ENCODE measurements at places on chromosomes 16 and 17.

DNA sequence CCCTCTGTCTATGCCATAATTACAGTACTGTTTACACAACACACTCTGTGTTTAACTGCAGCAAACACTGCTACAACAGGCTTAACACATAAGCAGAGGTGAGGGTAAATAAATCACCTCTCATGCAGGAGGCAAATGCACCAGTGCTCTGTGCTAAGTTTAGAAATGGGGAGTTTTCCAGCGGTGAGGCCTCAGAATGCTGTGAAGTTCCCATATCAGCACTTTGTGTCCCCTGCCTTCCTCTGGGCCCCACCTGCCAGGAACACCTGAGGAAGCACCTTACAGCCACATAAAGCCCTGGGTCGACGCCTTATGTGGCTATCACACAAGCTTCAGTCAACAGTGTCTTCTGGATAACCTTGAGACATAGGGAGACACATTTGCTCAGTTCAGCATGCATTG, 304.5 kb downstream of the HAPSTR1 start:
- no peak for DNase-seq

GRCh38 chr17:13597723-13598347, 3.9 kb downstream of the HS3ST3A1 start:
- DNase-seq = no peak

- no peak for DNase-seq
Observed at GRCh38 chr17:63483038-63483437, 6.2 kb downstream of the ACE start.

- DNase-seq = peak; percentile 6
Observed at GRCh38 chr16:3431779-3432219, 11.5 kb downstream of the ZNF597 start.

GRCh38 chr17:76027159-76027839, at the start of gene EVPL:
Gene EVPL (minus strand): TSS chr17:76027306. CDS start chr17:76027198, 108 bp downstream.
- DNase-seq = no peak

- DNase-seq = no peak
Observed at GRCh38 chr16:29742683-29743275, 3.0 kb downstream of the C16orf54 start.

- no peak for DNase-seq
Observed at GRCh38 chr17:77085926-77086432, 54.8 kb upstream of the SEC14L1 start.

- peak; percentile 74 for DNase-seq
Observed at GRCh38 chr17:58344047-58344790, 7.8 kb downstream of the SUPT4H1 start.

GRCh38 chr16:1781758-1782407, 488 bp downstream of the SPSB3 start:
- DNase-seq = peak; percentile 23

DNA sequence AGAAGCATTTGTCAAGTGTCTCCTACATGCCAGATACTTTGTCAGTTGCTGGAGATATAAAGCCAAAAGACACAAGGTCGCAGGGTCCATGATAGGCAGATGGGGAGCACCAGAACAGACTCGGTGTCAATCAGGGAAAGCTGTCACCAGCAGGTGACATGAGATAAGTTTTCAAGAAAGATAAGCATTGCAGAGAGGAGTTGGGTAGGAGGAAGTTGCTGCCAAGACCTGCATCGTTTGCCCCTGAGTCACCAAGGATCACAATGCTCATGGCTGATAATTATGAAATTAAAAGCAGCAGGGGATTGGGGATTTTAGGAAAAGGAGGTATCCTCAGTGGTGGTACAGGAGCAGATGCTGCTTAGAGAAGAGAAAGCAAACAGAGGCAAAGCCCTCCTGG, 551.1 kb upstream of the CDH11 start:
- no peak for DNase-seq

DNA sequence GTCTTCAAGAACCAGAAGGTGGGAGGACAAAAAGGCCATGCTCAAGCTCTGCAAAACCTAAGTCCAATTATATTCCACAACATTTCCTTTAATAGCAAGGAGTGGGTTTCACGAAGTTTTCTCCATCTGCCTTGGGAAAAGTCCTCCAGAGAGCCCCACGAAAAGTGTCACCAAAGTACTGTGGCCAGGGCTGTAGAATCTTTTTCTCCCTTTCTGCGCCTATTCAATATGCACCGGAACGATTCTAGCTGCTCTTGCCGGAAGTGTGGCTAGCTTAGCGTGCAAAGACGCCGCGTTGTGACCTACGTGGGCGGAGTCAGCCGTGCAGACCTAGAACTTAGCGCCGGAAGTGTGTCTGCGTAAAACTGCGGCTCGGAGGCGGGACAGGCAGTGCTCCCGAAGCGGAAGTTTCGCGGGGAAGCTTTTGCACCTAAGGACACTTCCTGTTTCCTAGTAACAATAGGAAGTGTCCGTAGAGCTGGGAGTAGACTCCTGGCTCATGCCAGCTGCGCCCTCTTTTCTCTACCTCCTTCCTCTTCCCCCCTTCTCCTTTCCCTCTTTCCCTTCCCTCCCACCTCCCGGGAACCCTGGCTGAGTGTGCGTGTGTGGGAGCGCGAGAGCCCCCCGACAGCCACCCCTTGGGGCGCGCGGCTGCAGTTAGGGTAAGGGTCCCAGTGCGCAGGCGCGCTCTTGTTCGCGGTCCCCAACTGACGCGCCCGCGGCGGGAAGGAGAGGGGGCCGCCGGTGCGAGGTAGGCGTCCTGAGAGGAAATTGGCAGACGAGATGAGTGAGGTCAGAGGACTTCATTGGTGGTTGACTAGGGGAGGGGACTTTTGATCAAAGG, at the start of the genes ZNF646 and ZNF668:
TSS of gene ZNF646 (plus strand) at position 453 of the 844 bp plus-strand sequence. CDS start 1,903 bp downstream, outside the sequence.
TSS of gene ZNF668 (minus strand) at position 271 of the 844 bp plus-strand sequence. CDS start 9,781 bp downstream, outside the sequence.
- DNase-seq = peak; percentile 95

GRCh38 chr17:79646721-79647455, 36.0 kb upstream of the RBFOX3 start:
- no peak for DNase-seq

DNA sequence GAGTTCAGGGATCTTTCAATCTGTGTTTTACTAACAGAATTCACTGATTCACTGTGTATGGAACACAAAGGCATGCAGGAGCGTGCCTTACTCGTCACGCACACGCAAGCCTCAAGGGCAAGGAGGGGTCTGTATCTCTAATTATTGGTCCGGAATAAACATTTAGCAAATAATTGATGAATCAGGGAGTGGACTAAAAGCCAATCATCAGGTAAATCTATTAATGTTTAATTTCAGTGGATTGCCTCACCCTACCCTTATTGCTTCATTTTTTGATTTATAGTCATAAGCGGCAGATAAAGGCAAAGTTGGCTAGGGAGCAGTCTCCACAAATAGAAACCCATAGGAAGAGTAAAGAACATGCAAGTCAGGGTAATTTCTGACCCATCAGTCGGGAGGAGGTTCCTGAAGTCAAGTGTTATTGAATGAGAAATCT, 7.4 kb upstream of the HSD17B2 start:
- no peak for DNase-seq

- no peak for DNase-seq
Observed at GRCh38 chr16:54576785-54577184, 290.2 kb upstream of the IRX3 start.

- no peak for DNase-seq
Observed at GRCh38 chr17:37050920-37051319, 102.2 kb downstream of the AATF start.

- DNase-seq = no peak
Observed at GRCh38 chr17:83170571-83171260, 91.3 kb downstream of the METRNL start.

DNA sequence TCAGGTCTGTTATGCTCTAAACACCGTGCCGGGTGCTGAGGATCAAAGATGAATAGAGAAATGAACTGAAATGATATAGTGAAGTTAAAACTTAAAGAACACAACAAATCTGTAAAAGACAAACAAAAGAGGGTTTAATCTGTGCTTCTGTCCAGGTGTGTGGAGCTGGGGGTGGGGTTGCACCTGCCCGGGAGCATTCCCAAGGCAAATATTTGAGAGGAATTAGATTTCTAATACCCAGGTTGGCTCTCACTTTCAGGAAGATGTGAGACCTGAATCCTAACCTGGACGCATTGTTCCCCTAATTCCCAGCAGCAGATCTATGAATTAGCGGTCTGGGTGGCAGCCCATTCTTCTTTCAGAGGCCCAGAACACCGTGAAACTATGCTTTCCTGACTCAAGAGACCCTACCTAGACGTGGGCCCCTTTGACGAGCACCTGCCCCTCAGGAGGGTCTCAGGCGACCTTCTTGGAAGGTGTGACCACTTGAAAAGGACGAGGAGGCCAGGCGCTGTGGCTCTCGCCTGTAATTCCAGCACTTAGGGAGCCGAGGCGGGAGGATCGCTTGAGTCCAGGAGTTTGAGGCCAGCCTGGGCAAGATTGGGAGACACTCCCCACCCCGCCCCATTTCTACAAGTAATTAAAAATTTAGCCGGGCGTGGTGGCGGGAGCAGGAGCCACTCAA, 677 bp upstream of the RANGRF start:
- no peak for DNase-seq

- DNase-seq = no peak
Observed at GRCh38 chr17:72476575-72476986, 355.8 kb downstream of the SOX9 start.

GRCh38 chr17:79473876-79474440, 136.9 kb downstream of the RBFOX3 start:
- DNase-seq = no peak

DNA sequence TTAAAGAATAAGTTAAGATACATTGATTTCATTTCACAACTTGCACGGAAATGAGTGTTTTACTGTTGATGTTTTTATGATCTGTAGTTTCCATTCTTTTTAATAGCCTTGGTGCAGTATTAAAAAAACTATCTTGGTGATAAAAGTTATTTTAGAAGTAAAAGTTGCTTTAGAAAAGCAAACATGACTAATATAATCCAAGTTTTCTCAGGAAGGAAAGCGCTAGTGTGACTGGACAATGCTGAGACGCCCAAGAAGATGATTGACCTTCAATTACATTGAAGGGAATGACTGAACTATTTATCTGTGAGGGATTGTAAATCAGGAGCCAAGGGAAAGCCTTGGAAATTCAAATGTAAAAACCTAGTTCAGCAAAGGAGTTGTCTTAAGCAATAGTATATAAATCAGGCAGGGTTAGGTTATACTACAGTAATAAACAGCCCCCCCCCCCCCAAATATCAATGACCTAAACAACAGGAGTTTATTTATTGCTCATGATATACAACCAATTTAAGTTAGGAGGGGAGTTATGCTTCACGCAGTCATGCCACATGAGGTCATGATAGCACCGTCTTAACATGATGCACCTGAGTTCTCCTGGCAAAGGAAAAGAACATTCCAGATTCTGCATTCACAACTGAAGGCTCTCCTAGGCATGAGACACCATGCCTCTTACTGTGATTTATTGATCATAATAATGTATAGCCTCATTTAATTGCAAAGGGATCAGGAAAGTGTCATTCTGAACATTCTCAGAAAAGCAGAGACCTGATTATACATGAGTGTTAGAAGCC, 443.8 kb downstream of the CDH13 start:
- DNase-seq = no peak

- DNase-seq = no peak
Observed at GRCh38 chr16:63789603-63790002, 1332.3 kb downstream of the CDH11 start.

GRCh38 chr17:78401246-78401645, 22.8 kb downstream of the PGS1 start:
- DNase-seq = no peak

DNA sequence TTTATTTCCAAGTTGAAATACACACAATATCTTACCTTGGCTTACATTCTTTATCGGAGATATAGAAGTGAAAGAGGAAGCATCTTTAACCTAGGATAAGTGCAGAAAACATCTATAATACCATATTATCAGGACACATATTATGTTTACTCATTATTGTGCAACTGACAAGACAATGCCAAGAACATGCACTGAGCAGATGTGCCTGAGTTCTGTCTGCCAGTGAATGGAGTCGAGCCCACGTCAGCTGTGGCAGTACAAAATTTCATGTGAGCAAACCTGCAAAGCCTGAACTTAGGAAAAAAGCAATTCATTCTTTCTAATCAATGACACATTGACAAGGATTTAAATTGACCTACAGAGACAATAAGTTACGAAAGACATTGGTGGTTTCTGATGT, 154.4 kb downstream of the AXIN2 start:
- DNase-seq = no peak

DNA sequence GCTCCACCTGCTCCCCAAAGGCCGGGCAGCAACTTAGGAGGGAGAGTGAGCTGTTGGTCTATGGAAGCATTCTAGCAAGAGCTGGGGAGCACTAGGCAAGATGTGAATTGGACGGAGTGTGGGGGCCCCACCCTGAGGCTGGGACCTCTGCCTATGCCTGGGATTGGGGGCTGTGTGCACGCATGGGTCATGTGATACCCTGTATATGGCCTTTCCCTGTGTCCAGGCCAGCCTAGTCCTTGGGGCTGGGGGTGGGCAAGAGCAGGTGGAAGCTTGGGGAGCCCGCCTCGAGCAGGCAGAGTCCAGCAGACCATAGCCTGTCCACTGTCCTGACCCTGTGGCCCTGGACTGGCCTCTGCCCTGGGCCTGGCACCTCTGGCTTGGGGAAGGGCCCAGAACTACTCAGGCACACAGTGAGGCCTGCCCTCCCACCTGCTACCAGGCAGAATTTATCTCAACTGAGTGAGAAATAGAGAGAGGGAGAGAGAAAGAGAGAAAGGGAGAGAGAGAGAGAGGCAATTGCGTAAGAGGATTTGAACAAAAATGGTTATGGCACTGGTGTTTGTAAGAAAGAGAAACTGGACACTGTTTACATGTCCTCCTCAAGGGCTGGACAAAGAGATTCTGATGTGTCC, 19.1 kb downstream of the PDP2 start:
- DNase-seq = no peak

- no peak for DNase-seq
Observed at GRCh38 chr16:31519759-31520431, 7.8 kb upstream of the AHSP start.

GRCh38 chr16:1152123-1152638, 725 bp upstream of the CACNA1H start:
- peak; percentile 47 for DNase-seq

GRCh38 chr17:40074871-40075200, 12.1 kb downstream of the THRA start:
- no peak for DNase-seq

DNA sequence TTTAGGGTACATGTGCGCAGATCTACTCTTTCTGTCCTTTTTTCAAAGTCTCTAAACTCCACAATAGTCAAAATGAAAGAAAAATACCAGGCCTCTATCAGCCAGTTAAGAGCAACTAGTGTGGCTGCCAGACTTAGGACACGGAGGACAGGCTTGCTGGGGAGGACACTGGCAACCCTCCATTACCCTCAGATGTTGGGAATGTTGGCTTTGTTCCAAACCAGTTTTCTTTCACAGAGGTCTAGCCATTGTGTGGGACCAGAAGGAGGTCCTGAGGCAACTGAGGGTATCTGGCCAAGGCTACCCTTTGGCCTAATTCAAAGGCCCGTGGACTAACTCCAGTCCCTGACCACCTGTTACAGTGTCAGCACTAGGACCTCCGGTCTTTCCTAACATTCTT, 51.2 kb upstream of the MED9 start:
- DNase-seq = no peak

DNA sequence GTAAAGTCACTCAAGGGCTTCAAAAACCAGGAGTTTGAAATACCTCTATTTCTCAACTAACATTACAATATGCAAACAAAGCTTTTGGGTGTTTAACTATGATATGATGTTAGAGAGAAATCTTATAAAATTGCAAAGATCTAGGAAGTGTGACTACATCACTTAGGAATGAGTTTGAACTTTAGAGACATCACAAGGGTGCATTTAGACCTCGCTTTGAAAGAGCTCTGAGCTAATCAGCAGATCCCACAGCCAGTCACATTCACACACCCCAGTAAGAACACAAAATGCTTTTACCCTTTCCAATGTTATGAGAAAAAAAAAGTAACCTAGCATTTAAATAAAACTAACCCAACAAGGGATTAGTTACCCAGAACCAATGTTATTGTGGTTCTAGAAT, 45.2 kb downstream of the HYDIN start:
- DNase-seq = no peak

- DNase-seq = no peak
Observed at GRCh38 chr17:77756846-77757560, 201.5 kb upstream of the TNRC6C start.

Measured in T-helper 9 cell (primary cell).